T-helper 9 cell (primary cell): ENCODE measurements at places on chromosomes 16 and 17.
A peak's percentile ranks its signal among the peaks of the same experiment; 100 is the strongest.

- DNase-seq = no peak
These were observed 10.4 kb downstream of the DCUN1D3 start for GRCh38 chr16:20889625-20890275.

- no peak for DNase-seq
These were observed 88.2 kb downstream of the TBC1D16 start for GRCh38 chr17:79947351-79948031.

- DNase-seq = no peak
These were observed 45.1 kb downstream of the FZD2 start for GRCh38 chr17:44602390-44602789.

DNA sequence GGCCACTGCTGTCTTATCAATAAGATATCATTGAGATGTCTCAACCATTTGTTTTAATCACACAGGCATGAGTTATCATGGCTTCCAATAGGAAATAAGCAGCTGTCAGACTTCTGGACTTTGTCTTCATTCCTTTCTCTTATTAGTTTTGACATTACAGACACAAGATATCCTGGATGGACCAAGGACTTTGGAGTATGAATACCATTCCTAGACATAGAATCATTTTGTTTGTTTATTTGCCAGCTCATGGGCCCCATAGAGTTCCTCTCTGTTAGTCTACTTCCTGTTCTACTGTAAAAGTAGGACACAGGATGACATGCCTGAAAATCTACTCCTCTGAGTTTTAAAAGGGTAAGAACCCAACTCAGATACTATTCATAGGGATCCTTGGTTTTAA lies 77.7 kb upstream of the KCNJ16 start:
- no peak for DNase-seq

GRCh38 chr17:75764417-75764710 lies 628 bp downstream of the GALK1 start:
- DNase-seq = no peak

DNA sequence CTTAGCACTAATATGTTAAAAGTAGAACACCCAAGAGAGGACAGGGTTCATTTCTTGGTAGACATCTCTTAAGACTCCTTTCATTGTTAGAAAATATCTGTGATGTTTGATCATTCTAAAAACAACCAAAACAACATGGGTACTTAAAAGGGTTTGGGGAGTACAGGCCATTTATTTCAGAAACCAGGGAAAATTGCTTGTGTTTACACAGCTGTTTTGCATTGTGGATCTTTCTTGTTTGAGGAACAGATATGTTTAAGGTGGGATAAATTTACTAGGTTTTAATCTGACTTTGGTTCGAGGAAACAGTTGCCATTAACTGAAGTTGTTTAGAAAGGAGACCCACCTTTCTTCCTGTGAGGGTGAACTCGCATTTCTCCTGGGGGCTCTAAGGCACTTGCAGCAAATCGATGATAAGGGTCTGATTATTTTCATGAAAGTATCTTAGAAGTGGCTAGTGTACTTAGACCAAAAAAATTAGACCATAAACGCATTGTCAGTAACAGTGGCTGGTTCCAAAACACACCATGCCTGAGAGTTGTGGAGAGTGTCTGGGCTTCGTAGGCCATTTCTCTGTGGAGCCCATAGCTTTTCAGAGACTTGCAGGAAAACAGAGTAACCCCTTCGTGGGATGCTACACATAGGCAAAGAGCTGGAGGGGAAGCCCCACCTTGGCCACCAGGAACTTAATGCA lies 17.6 kb downstream of the CLUAP1 start:
- no peak for DNase-seq

- no peak for DNase-seq
These were observed 32.9 kb downstream of the SRCIN1 start for GRCh38 chr17:38572669-38573365.

- no peak for DNase-seq
These were observed 24.8 kb downstream of the TMC7 start for GRCh38 chr16:19008245-19009169.

GRCh38 chr16:49844359-49844758 lies 11.6 kb downstream of the ZNF423 start:
- DNase-seq = no peak

DNA sequence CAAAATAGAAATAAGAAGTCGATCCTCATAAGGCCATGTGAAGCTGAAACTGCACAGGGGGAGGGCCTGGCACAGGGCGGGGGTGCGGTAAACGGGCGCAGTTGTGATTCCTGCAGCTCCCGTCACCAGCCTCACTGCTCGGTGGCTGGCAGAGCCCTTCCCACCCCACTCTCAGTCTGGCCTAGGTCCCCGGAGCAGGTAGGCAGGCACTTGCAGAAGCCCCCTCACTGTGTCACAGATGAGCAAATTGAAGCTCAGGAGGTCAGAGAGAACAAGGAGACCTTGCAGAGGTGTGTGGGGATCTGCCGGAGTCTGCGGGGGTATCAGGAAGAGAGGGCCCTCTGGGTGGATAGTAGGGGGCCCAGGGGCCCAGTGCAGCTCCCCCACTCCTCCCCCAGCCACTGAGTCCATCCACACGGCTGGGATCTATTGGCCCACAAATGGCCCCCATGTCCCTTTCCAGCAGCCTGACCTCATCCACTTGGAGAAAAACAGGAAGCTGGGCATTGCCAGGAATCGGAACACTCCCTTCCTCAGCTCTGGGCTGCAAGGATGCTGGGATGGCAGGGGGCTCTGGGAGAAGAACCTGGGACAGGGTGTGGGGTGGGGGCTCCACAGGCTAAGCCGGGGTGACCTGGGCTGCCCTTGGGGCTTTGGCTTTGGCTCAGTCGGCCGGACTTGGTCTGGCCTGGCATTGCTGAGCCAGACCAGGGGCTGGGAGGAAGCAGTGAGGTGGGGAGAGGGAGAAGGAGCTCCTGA lies 21.4 kb upstream of the MAP3K14 start:
- no peak for DNase-seq

- peak; percentile 12 for DNase-seq
These were observed 188.2 kb downstream of the FTO start for GRCh38 chr16:53892155-53892554.

DNA sequence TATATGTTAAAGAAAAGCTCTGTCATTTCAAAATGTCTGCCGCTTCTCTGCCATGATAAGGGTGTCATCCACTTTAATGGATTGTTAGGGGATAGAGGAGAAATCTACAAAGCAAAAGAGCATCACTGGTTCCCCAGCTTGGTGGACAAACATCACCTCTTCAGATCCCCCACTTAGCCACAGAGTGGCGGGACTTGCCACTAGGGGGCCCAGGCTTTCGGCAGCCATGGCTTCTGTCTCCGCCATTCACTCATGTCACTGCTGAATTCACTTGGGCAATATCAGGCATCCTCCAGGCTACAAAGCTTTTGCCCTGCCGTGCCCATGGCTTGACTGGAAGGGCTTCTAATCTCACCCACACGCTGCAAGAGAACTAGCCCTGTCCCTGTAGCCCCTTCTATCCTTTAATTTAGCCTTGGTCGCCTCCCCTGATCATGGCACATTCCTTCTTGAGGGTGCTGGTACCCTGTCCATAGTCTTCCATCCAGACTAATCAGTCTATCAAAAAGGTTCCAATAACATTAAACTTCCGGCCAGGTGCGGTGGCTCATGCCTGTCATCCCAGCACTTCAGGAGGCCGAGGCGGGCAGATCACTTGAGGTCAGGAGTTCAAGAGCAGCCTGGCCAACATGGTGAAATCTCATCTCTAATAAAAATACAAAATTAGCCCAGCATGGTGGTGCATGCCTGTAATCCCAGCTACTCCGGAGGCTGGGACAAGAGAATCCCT lies 34.7 kb downstream of the SBK1 start:
- DNase-seq = peak; percentile 56

GRCh38 chr16:58026139-58026704 lies 668 bp downstream of the MMP15 start:
- DNase-seq = no peak

GRCh38 chr17:67615011-67615561 lies 102.7 kb upstream of the NOL11 start:
- DNase-seq = no peak

- no peak for DNase-seq
These were observed 40.9 kb downstream of the FBXL20 start for GRCh38 chr17:39360537-39360936.

- no peak for DNase-seq
These were observed 64.9 kb upstream of the LGALS9 start for GRCh38 chr17:27565874-27566670.

DNA sequence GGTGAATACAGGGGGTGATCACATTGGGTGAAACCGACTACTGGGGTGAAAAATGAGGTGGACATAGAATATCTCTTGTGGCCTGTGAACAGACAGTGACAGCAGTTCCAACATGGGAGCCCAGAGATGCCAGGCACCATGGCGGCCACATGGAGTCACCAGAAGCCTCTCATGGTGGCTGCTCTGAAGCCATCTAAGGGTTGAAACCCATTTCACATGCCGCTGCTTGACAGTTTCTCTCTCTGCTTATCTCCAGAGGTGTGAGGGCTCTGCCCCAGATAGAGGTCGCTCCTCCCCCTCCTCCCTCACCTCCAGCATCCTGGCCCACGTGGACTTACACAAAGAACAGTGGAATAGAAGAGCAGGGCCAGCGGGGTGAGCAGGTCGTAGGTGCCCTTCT lies 37.9 kb upstream of the PIK3R6 start:
- no peak for DNase-seq

DNA sequence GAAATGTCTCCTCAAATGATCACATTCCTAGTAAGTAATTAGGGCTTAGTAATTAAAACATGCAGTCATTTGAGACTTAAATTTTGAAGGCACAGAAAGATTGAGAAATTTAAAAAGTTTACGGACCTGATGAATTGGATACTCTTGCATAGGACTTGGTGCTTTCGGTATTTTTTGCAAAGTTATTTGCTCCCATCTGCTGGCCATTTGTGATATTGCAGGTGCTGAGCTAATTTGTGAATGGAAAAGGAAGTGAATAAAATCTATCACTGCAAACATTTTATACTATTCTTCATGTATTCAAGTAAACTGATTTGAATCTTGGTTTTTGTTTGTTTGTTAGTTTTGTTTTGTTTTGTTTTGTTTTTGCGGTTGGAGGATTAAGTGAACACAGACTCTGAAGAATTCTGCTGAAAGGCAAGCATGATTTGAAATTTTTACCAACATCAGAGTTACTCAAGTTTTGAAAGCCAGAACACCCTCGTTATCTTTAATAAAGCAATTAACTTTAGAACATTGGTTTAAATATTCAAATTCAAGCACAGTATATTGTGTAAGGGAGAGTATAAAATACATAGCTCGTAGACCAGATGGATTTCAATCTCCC lies 689.5 kb upstream of the RBFOX1 start:
- peak; percentile 21 for DNase-seq

GRCh38 chr17:59427425-59427921 lies 96.0 kb downstream of the YPEL2 start:
- DNase-seq = no peak

DNA sequence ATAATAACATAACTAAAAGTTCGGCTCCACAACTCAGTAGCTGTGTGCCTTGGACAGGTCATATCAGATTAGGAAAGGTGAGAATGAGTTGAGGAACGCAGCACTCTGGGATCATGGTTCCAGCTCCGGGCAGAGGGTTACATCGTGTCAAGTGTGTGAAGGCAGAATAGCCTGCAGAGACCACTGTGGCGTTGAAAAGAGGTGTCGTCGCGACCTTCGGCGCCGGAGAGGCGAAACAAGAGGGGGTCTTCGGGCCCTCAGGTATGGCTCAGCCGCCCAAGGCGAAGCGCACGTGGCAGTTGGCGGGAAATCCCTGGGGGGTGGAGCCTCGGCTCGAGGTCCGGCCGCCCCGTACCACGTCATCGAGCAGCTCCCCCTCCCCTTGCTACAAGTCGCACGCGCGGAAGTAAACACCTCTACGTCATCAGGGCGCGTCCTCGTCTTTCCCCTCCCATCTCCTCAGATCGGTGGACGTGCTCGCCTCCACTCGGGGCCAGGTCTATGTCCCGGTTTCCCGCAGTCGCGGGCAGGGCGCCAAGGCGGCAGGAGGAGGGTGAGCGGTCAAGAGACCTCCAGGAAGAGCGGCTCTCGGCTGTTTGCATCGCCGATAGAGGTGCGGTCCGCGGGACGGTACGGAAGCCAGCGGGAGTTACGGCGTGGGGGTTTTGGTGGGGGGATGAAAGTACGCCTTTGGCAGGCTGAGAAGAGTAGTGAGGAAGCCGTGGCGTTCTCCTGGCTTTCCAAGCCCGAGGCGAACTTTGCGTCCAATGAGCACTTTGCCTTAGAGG lies at the start of gene DHX40:
DHX40 (plus strand) TSS at position 440 of the 788 bp plus-strand sequence; CDS start at position 502, 62 bp downstream.
- DNase-seq = peak; percentile 93

- no peak for DNase-seq
These were observed 50.6 kb downstream of the SMPD3 start for GRCh38 chr16:68397710-68398201.

GRCh38 chr17:71405101-71405500 lies 715.7 kb upstream of the SOX9 start:
- no peak for DNase-seq
